ENCODE measurements at places on chromosomes 16 and 17.

DNA sequence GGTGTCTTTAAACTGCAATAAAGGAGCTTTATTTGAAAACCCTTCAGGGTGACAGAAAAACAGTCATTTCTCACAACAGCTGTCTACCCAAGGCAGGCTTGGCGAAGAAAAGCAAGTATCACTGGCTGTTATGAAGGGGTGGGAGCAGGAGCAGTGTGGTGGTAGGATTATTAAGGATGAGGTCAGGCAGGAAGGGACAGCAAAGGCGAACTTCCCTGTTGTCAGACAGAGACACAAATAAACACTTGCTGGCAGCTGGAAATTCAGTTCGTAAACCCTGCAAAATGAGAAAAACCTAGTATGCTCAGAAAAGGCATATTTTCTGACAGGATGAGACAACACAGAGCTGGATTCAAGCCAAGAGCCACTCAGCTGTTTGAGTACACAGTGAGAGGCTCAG is 416.3 kb upstream of the CDH5 start:
- no peak for DNase-seq

GRCh38 chr17:20205609-20206008 is 196.4 kb downstream of the SPECC1 start:
- no peak for DNase-seq

DNA sequence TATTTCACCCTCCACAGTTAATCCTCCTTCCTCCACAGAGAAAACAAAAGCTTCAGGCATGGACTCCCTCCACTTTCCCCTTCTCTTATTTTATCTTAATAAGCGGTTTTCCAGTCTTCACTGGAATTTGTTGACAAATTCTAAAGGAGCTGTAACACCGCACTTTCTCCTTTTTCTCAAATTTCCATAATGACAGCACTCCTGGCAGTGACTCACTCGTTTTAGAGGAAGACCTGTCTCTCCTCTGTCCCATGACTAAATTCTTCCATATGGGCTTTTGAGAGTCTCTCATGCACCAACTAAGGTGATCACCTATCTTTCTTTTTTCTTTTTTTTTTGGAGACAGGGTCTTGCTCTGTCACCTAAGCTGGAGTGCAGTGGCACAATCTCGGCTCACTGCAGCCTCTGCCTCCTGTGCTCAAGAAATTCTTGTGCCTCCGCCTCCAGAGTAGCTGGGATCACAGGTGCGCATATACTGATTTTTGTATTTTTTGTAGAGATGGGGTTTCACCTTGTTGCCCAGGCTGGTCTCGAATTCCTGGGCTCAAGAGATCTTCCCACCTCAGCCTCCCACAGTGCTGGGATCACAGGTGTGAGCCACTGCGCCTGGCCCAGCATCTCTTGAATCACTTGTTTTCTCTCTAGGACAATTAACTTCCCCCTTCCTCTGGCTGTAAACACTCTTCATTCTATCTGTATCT is 7.7 kb downstream of the ITGAM start:
- DNase-seq = no peak

- peak; percentile 51 for DNase-seq
These were observed 56.1 kb downstream of the RMI2 start for GRCh38 chr16:11401161-11402050.

- no peak for DNase-seq
These were observed 931 bp upstream of the CPHXL start for GRCh38 chr16:75727221-75727620.

- no peak for DNase-seq
These were observed 7.6 kb downstream of the SLC25A10 start for GRCh38 chr17:81719410-81720266.

DNA sequence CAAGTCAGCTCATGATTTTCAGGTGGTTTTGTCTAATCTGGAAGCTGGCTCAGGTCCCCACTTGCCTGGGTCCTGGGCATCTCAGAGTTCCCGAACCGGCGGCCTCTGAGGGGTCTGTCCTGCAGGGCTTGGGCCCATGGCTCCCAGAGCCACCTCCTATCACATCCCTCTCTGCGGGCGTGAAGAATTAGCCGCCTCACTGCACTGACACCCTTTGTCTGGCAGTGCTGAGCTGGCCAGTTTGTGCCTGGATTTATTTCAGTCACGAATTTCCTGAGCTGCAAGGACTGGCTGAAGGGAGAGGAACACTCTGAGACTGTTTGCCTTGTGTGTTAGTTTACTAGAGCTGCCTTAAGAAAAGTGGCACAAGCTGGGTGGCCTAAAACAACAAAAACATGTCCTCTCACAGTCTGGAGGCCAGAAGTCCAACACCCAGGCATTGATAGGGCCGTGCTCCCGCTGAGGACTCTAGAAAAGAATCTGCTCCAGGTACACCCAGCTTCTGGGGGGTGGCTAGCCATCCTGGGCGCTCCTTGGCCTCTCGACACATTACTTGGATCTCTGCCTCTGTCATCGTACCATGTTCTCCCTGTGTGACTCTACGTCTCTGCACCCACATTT is 217.5 kb upstream of the DYNLRB2 start:
- no peak for DNase-seq

Data from gastrocnemius medialis (tissue), 4 donors.